ENCODE measurements at places on chromosomes 5 and 9.

DNA sequence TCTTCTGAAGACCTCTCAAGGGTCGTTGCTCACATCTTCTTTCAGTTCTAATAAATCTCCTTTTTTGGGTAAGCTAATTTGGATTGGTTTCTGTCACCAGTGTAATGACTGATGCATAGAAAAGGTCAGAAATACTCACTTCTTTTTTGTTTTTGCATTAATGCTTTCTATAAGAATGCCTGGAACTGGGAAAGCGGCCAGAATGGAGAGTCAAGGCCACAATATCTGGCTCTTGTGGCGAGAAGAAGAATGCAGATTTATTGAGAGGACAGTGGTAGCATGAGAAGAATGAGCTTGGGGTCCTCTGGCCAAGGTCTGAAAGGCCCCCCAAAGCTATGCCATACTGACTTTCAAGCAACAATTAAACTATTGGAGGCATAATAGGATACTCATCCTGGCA is 88.0 kb upstream of the SLC12A2 start:
- no peak for DNase-seq

GRCh38 chr9:76161541-76161940 is 232.7 kb downstream of the RFK start:
- DNase-seq: no peak

DNA sequence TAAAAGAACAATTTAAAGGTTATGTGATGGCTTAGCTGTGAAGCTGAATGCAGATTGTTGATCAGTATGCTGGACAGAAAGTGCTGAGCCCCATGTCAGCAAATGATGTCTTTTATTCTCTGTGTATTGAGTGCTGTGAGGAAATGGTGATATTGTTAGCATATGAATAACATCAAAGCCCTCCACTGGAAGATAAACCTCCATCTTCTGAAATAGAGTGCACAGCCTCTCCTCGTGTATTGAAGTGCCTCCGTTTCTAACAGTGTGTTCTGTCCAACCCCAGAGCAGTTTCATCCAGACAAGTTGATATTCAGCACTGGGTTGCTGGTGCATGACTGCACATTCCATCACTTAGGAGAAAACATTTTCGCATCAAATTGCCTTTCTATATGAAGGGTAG is 242.9 kb downstream of the CSNK1G3 start:
- no peak for DNase-seq

DNA sequence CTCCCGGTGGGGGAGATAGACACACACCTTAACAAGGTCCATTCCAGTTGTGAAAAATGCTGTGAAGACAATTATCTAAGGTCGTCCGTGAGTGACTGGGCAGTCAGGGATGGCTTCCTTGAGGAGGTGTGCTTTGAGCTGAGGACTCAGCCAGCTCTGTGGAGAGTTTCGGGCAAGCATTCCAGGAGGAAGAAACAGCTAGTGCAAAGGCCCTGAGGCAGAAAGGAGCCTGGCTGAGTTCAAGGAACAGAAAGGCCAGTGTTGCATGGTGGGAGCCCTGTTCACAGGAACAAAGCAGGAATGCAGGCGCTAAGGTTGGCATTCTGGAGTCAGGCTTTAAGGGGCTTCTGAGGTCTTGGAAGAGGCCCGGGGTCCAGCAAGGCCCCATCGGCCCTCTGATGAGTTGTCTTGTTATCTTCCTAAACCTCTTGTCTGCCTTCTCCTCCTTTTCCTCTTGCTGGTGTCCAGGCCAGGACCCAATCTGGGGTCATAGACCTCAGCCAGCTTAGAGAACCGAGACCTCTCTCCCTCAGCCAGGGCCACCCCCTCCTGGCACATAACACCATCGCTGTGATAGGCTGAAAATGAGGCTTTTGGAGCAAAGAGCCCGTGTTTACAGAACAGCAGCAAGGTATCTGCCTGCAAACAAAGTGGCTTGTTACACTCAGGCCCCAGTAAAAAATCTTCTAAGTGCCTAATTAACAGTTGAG is 270.2 kb upstream of the MVB12B start:
- no peak for DNase-seq

- no peak for DNase-seq
These were observed 19.6 kb downstream of the CLPTM1L start for GRCh38 chr5:1325191-1325741.

DNA sequence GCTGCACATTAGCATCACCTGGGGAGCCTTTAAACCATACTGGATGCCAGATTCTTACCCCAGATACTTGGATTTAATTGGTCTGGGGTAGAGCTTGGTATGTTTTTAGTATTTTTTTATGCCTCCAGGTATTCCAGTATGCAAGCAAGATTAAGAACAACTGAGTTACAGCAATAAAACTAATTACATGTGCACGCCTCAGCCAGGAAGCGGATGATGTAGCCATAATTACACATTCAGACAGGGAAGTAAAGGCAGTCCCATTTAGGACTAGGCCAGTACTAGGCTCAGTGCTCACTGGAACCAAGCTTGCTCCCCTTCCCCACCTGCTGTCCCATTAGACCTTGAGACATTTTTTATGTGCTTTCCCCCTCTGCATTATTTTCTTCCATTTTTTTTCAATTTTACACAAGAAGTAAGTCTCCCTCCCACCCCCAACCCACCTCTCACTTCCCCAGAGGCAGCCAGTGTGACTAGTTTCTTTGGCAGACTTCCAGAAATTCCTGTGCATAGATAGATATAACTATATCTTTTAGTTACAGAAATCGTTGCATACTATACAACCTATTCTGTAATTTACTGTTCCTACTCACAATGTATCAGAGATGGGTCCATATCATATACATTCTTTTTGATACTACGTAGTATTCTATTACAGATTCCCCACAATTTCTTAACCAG is 7.1 kb upstream of the GNAQ start:
- DNase-seq: no peak

DNA sequence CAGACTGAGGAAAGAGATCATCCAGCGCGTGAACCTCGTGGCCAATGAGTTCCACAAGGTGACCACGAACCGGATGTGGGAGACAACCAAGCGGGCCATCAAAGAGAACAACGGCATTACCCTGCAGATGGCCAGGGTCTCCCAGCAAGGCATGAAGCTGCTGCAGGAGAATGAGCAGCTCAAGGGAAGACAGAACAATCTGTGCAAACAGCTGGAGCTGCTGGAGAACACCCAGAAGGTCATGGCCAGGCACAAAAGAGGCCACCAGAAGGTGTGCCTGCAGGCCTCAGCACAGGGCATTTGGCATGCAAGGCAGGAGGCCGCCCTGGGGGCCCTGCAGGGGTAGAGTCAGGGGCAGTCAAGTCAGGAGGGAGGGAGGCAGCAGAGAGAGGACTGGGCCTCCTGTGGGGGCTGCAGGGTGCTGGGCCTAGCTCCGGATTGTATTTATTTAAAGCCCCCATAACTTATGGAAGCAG is 4.2 kb downstream of the PTRH1 start:
- no peak for DNase-seq

DNA sequence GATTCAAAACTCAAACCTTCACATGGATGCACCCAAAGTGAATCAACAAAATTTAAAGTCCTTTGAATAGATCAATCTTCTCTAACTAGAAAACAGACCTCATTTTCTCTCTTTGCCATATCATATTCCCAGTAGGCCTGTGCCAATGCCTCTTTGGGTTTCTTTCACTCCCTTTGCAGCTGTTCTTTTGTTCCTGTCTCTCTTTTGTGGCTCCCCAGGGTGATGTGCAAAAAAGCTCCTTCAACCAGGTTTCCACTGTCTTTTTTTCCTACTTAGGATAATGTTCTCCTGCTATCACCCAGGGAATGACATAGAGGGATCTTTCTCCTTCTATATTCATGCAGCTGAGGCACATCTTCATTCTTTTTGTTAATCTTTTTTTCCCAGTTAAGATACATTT is 54.6 kb downstream of the MARCHF3 start:
- no peak for DNase-seq

GRCh38 chr5:113632996-113633395 is 119.5 kb downstream of the YTHDC2 start:
- no peak for DNase-seq

GRCh38 chr5:154676508-154676907 is 78.7 kb upstream of the LARP1 start:
- no peak for DNase-seq

DNA sequence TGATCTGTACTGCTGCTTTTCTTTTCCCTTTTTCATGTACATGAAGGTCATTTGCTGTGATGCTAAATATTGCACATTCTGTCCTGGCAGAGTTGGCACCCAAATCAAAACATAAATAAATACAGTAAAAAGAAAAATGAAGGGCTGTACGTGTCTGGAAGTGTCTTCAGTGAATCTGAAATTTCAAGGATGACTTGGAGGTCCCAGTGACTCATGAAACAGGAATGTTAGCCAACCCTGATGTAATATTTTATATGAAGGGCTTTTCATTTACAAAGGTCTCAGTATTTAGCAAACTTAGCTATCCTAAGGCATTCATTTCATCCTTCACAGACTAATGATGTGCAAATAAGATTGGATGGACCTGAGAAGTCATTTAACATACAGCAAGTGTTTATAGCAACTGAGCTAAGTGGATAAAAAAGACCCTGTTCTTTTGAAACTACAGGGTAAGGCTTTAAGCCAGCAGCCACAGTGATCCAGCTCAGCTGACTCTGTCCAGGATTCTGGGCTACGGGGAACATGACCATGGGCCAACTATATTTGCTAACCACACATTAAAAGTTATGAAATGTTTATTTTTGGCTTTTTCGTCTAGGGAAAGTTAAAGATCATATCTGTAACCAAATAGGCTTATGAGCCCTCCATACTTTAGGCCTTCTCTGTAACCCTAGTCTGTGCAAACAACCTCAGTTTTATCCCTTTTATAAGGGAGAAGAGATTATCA is 104.0 kb upstream of the DMRTA1 start:
- DNase-seq: no peak

GRCh38 chr5:79297661-79298060 is 61.7 kb downstream of the JMY start:
- DNase-seq: no peak

- no peak for DNase-seq
These were observed 227.3 kb upstream of the DAPK1 start for GRCh38 chr9:87270221-87270847.
